Omental fat pad (tissue), 4 donors: ENCODE measurements at places on chromosomes 7 and 10.

- no peak for DNase-seq
Observed at GRCh38 chr10:87579563-87579962, 74.9 kb downstream of the MINPP1 start.

DNA sequence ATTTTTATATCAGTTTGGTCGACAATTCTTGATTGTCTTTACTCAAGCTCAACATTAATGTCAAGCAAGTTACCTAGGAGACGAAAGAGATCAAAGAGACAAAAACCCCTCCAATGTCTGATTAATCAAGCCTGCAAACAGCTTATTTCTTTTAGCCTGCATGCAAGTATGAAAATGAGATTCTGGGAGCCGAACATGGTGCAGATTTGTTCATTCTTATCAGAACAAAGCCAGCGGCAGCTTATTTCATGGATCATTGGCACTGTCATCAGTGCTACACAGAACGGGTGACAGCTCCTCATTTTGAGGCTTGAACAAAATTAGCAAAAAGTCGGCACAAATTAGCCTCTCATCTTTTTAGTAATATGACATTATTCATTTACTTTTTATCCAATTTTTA lies 26.5 kb downstream of the FAM204A start:
- DNase-seq, result no peak

DNA sequence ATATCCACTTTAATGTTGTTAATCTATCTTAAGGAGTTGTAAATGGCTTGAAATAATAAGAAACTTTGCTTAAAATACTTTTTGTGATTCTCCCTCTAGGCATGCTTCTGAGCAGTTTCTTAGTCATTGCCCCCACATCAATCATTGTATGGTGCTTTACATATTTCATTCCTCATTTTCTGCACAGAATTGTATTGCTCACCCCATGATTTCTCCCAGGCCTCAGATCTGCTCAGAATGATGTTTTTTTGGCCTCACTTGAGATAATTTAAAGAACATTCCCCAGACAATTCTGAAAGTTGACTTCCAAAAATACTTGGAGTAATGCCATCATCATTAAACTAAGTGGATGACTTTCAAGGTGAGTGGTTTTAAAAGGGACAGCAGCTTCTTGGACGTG lies 82.1 kb upstream of the PRPS1L1 start:
- DNase-seq, result no peak

DNA sequence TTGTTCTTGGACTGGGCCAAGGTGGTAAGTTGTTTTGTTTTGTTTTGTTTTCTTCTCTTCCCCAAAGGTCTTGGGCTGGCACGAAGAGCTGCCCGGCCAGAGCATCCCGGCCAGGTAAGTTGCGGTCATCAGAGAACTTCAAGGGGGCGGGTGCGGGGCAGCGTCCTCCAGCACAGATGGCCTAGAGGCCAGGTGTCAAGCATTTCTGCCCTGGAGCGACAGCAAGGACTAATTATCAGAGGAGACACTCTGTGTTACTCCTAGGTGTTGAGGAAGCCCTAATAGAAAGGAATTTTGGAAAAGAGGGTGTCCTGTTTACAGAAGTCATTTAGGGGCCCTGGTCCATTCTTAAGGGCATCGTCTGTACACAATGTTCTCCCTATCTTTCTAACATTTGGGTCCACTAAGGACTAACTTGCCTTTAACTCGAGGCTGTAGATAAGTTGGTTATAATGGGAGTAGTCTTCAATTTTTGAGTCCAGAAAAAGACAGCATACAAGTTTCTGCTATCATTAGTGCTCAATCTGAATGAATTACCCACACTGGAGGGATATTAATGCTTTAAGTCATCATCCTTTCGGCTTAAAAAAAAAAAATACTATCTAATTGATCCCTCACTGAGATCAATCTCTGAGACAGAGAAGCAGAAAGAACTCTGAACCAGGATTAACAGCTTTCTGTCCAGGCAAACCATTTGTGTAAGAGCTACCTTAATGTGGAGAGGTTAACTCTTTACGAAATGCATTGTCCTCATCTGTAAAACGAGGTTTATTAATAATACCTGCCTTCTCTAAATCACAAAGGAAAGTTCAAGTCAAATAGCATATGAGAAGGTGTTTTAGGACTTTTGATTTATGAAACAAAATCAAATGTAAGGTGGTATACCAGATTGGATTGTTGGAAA lies 1.5 kb downstream of the ITGB8 start:
- DNase-seq, result no peak

- no peak for DNase-seq
Observed at GRCh38 chr10:67306588-67307205, 380.9 kb downstream of the LRRTM3 start.

DNA sequence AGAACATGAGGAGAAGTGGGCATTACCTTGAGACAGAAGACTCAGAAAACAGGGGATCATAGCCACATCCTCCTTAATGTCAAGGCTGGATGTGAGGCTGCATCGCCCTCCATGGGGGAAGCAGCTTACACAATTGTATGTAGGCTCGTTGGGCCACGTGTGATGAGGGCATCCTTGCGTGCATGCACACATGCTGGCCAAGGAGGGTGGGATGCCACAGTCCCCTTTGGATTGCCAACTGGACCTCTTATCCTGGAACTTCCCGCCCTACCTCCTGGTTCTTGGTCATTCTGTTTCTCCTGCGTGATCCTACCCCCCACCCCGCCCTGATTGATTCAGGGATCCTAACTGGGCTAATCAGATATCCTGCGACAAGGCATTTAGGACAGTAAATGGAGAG lies 102.0 kb downstream of the PRKAG2 start:
- DNase-seq, result no peak

- no peak for DNase-seq
Observed at GRCh38 chr7:154505362-154505761, 453.2 kb downstream of the DPP6 start.

DNA sequence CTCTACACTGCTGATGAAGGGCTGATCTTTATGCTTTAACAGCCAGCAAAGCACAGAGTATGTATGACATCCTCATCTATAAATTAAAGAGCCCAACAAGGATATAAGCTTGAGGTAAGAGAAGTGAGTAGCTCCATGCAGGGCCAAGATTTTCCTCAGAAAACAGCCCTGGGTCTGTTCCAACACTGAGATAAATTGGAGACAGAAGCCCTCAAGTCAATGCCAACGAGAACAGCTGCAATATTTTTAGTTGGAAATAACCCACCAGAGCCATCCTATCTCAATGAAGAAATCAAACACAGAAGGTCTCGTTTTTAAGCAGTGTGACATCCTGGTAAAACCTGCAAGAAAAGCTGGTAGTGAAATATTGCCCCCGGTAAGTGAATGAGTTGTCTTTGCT lies 297.0 kb upstream of the AUTS2 start:
- no peak for DNase-seq

DNA sequence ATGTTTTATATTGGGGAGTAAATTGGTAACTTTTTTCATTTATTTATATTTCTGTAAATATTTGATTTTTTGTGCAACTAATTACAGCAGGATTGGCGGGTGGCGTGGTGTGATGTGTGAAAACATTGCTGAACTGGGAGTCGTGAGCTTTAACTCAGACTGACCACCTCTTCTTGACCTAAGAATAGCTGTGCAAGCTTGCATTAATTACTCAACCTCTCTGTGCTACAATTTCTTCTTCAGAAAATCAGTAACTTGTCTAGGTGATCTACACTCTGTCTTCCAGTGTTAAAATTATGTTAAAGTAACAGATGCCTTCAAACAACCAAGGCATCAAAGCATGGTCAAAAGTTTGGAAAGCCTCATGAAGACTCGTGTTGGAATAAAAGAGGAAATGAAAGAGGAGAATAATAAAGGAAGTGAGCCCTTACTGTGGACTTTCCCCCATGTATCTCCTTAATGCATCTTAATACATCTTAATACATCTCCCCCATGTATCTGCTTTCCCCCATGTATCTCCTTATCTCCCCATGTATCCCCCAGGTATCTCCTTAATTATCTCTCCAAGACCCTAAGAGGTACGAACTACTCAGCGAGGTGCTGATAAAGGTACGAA lies 71.2 kb downstream of the SVIL start:
- no peak for DNase-seq

GRCh38 chr10:78448994-78449418 lies 415.3 kb downstream of the RPS24 start:
- no peak for DNase-seq

GRCh38 chr10:67923551-67923950 lies 39.1 kb downstream of the SIRT1 start:
- no peak for DNase-seq

GRCh38 chr10:115432188-115432819 lies 339.1 kb downstream of the ATRNL1 start:
- no peak for DNase-seq

DNA sequence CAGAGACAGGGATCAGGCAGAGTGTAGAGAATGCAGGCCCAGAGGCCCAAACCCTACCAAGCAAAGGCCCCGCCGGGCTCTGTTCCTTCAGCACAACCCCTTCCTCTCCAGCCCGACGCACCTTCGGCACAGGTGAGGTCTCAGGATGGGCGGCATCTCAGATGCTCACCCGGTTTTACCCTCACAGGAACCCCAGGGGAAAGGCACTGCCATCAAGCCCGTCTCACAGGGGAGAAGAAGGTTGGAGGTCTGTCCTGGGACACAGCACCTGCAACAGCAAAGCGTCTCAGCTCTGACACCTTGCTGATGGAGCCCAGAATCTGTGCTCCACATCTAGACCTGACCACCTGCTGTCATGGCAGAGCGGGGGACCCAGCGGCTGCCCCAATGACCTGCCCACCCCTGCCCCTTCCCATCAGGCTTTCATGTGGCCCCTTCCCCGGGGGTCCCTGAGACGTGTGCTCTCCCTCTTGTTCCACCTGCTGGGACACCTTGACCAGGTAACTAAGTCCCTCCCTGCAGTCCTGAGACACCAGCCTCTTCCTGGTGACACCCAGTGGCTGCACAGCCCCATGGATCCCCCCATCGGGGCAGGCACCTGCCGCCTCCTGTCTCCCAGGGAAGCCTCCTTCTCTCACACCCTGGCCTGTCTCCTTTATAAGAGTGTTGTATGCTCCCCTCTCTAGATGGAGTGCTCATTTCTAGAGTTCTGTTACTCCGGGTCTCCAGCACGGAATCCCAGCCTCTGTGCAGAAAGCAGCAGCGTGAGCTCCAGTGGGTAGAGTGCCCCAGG lies 315.6 kb downstream of the DNAJB6 start:
- DNase-seq, result no peak

DNA sequence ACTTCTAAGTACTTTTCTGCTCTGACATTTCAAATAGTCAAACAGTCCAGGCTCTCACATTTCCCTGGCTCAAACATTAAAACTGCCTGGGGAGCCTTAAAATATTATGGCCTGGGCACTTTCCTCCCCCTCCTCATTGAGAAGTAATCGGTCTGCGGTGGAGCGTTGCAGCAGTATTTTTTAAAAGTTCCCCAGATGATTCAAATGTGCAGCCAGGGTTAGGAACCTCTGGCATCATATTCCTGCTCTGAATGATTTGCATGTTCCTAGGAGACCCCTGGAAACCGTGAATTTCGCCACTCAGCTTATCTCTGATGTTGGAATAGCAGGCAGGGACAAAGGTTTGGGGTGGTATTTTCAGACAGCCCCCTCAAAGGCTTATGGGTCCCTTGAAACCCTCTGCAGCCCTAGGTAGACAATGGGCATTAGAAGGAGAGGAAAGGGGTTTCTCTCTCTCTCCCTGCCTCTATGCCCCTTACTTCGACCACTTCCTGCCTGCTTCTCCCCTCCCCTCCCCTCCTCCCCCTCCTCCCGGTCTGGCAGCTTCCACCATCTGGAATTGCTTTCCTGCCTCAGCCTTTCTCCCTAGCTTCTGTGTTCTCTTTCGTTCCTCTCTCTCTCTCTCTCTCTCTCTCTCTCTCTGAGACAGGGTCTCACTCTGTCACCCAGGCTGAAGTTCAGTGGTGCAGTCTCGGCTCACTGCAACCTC lies 622.2 kb downstream of the GALNT17 start:
- DNase-seq, result no peak

DNA sequence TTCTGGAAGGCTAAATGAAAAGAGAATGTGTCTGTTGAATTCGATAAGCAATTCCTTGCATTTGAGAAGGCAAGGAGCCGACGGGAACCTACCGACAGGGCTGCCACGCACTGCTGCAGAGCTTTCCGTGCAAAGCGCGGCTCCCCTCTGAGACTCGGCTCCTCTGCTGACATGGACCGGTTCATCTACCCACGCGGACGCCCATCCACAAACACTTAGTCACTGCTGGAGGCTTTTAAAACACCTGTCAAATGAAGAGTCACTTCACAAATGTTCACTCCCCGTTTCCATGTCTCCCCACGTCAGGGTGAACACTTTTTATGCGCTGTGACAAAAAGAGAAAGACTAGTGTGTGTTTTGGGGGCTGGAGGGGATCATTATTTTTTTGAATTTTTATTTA lies 32.0 kb downstream of the AMZ1 start:
- DNase-seq, result no peak

GRCh38 chr7:100563100-100563564 lies 10.6 kb downstream of the SAP25 start:
- DNase-seq, result no peak

GRCh38 chr7:122546496-122546895 lies 152.4 kb downstream of the RNF133 start:
- no peak for DNase-seq

DNA sequence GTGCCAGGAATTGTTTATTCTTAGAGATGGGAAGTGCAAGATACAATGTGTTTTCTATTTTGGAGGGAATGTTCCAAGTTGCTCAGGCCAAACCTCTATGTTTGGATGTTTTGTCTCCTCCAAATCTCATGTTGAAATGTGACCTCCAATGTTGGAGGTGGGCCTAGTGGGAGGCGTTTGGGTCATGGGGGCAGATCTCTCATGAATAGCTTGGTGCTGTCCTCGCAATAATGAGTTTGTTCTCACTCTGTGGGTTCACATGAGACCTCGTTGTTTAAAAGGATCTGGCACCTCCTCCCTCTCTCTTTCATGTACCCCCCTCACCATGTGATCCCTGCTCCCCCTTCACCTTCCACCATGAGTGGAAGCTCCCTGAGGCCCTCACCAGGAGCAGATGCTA lies 8.3 kb upstream of the GDF10 start:
- DNase-seq, result no peak

GRCh38 chr7:115269486-115269885 lies 347.6 kb downstream of the MDFIC start:
- no peak for DNase-seq

- DNase-seq, result no peak
Observed at GRCh38 chr10:58859526-58859925, 316.9 kb upstream of the PHYHIPL start.

DNA sequence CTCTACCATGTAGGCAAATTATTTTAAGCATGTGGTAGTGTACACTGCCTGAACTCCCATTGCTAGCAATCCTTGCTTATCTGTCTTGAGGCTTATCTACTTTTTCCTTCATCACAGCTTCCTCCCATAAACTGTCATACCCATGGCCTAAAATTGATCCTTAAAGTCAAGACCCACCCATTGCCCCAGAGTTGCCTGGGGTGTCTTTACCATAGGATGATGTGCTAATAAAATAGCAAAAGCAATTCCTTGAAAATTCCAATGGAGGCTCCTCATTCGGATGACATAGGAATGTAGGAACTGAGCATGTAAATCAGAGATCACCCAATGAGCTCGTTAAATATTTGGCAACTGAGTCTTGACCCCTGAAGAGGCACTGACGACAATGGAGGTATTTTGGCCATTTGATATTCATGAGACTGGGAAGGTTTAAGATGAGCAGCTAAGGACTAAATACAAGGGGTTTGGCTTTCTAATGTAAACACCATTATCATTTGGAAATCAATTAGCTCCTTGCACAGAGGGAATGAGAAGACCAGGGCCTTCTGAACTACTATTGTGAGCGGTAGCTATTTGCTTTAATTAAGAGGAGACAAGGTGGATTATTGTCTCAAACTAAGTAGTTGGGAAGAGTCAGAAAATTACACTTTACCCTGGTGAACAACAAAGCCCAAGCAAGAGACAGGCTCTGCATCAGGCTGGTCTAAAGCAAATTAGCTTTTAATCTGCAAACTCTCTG lies 234.9 kb downstream of the GATA3 start:
- DNase-seq, result no peak
